Right renal pelvis (tissue), 4 donors: ENCODE measurements at places on chromosomes 7 and 10. TPM values are rescaled to one million over a fixed set of nuclear protein-coding genes. Genes with fewer than 3 reads are reported as not detected.

SLC13A4 gene
- 0.84 TPM for polyA plus RNA-seq

XRCC2 gene
- 6.3 TPM for polyA plus RNA-seq

AKR1C8 gene
- 0.64 TPM for polyA plus RNA-seq

CPED1 gene
- 30.1 TPM for polyA plus RNA-seq

SPDYE11 gene
- 0.18 TPM for polyA plus RNA-seq

WIPF3 gene
- polyA plus RNA-seq = 5.2 TPM

DHX32 gene
- 25.7 TPM for polyA plus RNA-seq

FGFBP3 gene
- 2.9 TPM for polyA plus RNA-seq

SNCG gene
- polyA plus RNA-seq = 31.4 TPM

SPDYE8 gene
- polyA plus RNA-seq = 0.15 TPM

CYP17A1 gene
- 1.0 TPM for polyA plus RNA-seq

NPFFR1 gene
- 0.11 TPM for polyA plus RNA-seq

MPP7 gene
- 7.7 TPM for polyA plus RNA-seq

IL6 gene
- not detected for polyA plus RNA-seq

UTF1 gene
- 0.26 TPM for polyA plus RNA-seq
